ENCODE measurements at places on chromosomes 13 and 19.

DNA sequence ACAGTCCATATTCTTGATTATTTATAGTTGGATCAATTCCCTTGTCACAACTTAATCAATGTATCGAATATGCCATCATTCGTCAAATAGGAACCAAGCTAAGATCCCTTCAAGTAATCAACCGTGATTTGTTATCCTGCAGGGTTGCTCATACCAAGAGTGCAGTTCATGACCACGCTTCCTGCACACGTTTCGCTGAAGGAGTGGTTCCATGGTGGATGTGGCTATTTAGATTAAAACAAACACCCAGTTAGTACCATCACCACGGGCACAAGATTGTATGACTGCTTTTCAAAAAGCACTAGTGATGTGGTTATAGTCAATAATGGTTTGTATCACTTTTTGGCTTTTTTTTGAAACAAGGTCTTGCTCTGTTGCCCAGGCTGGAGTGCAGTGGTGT, 41.1 kb upstream of the CCNE1 start:
- DNase-seq: no peak

DNA sequence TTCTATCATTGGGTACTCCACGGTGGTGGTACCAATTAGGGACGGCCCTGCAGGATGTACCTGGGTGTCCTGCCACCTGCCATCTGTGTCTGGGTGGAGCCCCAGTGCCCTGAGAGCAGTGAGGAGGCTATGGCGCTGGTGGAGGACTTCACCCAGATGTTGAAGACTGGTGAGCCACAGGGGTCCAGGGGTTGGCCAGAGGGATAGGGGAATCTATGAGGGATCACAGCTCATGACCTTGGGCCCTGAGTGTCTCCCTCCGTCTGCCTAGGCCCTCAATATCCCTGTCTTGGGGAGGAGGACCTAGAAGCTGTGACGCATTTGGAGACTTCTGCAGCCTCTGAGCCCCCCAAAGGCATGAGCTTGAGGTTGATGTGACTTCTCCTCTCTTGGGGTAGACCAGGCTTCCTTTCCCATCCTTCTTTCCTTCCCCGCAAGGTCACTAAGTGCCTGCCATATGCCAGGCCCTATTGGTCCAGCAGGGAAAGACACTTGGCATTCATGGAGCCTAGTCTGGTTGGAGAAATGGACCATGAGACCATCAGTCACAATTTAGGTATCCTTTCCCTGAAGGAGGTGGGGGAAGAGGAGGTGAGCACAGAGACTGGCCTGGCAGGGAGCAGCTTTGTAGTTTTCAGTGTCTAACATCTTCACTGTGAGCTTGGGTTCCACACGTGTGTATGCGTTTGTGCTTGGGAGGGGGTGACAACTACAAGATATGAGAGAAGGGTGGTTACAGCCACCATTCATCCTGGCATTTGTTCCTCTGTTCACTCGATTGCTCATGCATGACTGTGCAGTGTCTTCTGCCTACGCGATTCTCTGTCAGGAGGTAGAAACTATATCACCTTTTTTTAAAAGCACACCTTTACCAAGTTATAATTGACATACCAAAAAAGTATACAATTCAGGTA, 5.1 kb upstream of the MZF1 start:
- no peak for DNase-seq

DNA sequence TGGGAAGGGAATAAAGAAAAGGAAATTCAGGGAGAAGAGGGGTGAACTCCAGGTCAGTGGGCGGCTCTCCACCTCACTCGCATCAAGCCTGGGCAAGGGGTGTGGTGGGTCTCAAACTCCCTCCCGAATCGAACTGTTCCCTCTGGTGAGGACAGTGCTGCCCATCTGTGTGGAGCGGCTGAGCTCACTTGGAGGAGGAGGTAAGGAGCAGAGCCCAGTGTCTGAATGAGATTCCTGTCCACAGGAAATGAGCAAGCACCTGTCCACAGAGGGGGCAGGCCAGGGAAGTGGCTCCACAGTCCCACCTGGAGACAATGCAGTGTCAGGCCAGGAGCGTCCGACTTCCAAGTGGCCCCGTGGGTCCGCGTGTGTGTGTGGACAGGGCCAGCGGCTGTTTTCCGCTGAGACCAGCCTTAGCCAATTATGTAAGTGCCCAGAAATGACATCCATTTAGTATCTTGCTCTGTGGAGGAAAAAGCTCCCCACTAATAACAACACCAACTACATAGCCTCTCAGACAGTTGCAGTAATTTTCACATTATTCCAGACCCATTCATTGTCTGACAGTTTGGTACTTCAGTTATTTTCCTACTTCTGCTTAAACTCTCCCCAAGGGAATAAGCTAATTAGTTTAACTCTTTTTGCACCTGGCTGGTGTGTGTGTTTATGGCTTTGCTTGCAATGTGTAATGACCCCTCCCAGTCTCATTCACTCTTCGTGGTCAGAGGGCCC, 114.6 kb downstream of the SOX1 start:
- DNase-seq: no peak

- no peak for DNase-seq
Observed at GRCh38 chr13:73138638-73139491, 80.1 kb downstream of the KLF5 start.

DNA sequence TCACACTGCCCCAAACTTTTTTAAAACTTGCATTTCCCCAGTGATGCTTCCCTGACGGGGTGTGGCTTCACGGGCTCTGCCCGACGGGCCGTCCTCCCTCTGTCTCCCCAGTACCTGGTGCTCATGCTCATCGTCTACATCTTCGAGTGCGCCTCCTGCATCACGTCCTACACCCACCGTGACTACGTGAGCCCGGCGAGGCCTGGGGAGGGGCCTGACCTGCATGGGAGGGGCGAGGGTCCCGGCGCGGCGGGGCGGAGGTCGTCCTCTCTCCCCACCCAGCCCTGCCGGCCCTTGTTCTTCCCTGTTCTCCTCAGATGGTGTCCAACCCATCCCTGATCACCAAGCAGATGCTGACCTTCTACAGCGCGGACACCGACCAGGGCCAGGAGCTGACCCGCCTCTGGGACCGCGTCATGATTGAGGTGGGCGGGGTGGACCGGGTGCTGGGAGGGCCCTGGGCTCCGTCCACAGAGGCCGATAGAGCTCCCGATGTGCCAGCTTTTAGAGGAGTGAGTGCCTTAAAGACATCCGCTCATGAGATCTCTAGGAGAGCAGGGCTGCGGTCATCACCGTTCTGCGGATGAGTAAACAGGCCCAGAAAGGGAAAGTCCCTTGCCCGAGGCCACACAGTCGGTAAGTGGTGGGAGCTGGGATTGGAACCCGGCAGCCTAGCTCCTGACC, 6.9 kb downstream of the UPK1A start:
- DNase-seq: no peak

DNA sequence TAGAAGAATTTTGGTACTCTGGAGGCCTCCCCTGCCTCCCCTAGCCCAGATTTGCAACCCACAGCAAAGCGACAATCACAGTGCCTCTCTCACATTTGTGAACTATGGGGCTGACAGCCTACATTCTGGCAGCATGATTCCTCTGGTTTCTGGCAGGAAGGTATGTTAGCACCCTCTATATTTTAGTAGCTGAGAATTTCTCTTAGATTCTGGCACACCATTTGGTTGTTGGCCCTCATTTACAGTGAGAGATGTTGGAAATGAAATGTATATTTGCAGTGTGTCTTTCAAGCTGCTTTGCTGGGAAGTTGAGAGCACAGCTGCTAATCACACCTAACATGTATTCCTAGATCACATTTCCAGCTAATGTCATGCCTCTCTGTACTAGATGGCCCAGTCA, 735.0 kb downstream of the FGF9 start:
- no peak for DNase-seq

GRCh38 chr19:16888629-16889365, at the start of gene F2RL3:
Gene F2RL3 (plus strand): TSS chr19:16888999. CDS start chr19:16889190, 191 bp downstream.
- no peak for DNase-seq

GRCh38 chr19:8615024-8615423, 4.5 kb upstream of the ADAMTS10 start:
- DNase-seq: no peak

- no peak for DNase-seq
Observed at GRCh38 chr19:52959613-52960295, 2.9 kb downstream of the ZNF816 start.

DNA sequence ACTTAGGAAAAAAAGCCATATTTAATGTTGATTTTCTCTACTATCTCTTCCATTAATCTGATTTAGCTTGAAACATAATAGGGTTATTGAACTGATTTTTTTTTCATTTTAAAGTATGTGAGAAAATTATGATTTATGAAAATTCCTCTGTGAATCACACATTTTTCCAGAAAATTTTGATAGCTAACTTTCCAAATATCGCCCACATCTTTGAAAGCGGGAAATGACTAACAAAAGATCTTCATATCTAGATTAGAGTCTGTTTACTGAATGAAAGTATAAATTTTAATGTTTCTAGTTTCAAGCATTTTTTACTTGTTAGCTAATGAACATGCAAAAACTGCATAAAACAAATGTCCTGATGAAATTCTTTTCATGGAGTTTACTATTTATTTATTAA, 97.4 kb downstream of the POSTN start:
- DNase-seq: no peak

GRCh38 chr13:99380921-99381645, 73.9 kb upstream of the GPR183 start:
- DNase-seq: no peak

GRCh38 chr13:52944697-52945096, 83.9 kb upstream of the OLFM4 start:
- DNase-seq: no peak

DNA sequence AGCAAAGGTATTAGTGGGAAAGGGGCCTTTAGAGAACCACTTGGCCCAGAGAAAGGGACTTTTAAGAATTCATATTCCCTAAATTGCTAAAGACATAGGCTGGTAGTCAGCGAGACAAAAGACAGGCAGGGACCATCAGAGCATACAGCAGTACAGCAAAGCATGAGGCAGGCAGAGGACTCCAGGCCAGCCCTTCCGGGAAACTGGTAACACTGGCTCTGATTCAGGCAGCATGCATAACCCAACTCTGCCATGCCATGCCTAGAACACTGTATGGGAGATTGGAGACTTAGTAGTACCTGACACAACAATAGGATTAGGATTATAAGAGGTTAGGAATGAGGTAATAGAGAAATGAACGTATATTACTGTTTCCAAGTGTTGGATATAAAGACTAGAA, 34.9 kb downstream of the CAB39L start:
- no peak for DNase-seq

DNA sequence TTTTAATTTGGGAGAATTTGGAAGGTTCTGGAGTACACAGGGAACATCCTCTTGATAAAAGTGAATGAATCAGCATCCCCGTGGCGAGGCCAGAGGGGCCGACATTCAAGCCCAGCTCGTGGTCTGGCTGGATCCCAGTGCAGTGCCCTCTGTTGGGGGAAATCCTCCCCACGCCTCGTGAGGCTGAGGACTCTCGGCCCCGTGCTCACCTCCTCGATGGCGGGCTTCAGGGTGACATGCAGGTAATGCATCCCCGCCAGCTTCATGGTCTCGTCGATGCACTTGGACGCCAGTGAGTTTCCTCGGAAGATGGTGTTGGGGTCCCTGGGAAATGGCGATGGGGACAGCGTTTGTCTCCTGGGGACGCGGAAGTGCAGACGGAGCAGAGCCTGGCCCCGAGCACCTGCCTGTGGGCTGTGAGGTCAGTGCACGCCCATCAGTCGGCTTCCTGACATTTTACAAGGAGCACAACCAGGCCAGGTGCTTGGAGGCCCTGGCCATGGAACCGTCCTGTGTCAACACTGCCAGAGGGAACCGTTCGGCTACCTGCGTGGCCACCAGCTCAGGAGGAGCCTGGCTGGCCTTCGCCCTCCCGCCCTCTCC, 43.3 kb upstream of the C13orf46 start:
- no peak for DNase-seq

DNA sequence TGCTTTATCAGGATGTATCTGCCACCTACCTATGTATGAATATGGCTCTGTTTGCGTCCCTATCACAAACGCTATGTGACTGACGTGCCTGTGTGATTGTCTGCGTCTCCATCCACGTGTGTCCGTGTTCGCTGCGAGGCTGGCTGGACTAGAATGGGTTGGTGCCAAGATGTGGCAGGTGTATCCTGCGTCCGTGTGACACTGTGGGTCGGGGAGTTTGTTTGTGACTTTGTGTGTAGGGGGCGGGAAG, 6.7 kb upstream of the HOOK2 start:
- no peak for DNase-seq

GRCh38 chr13:51457086-51457815, 4.4 kb upstream of the INTS6 start:
- DNase-seq: no peak

DNA sequence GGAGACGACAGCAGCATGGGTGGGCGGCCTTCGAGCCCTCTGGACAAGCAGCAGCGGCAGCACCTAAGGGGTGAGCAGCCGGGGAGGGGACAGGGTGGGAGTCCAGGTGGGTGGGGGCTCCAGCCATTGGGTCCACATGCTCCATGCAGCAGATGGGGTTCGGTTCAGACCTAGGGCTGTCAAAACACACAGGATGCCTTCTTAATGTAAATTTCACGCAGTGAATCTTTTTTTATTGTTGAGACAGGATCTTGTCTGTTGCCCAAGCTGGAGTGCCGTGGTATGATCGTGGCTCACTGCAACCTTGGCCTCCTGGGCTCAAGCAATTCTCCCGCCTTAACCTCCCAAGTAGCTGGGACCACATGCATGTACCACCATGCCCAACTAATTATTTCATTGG, 15.9 kb downstream of the PGLS start:
- DNase-seq: no peak

- no peak for DNase-seq
Observed at GRCh38 chr13:37225414-37226070, 120.1 kb upstream of the CSNK1A1L start.

- DNase-seq: no peak
Observed at GRCh38 chr13:104796581-104796980, 1730.4 kb upstream of the SLC10A2 start.

- DNase-seq: no peak
Observed at GRCh38 chr13:99103536-99103935, 97.1 kb upstream of the UBAC2 start.
